NCI-H446 (cell line): ENCODE measurements at places on chromosomes 3 and 15.

- DNase-seq: no peak
These were observed 20.3 kb downstream of the RGMA start for GRCh38 chr15:93068581-93069199.

- DNase-seq: no peak
These were observed 107.6 kb downstream of the CD47 start for GRCh38 chr3:107983247-107983646.

GRCh38 chr3:114011059-114011797, 45.1 kb downstream of the CCDC191 start:
- DNase-seq: no peak

DNA sequence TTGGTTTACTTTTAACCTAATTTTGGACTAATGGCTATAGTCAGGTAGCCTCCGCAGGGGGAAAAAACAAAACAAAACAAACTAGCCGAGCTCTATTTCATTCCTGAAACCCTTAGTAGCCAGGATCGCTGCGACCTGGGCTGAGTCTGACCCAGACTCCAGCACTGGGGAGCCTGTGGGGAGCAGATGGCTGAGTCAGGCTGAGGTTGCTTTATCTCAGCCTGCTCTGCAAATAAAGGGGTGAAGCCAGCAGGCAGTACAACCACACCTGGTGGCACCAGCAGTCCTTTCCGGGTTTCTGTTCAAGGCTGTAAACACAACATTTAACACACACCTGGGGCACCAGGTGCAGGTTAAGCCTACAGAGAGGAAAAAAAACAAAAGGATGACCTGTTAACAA, 27.3 kb downstream of the ABHD2 start:
- DNase-seq: no peak

GRCh38 chr15:92595506-92596381, 59.8 kb downstream of the FAM174B start:
- DNase-seq: no peak

DNA sequence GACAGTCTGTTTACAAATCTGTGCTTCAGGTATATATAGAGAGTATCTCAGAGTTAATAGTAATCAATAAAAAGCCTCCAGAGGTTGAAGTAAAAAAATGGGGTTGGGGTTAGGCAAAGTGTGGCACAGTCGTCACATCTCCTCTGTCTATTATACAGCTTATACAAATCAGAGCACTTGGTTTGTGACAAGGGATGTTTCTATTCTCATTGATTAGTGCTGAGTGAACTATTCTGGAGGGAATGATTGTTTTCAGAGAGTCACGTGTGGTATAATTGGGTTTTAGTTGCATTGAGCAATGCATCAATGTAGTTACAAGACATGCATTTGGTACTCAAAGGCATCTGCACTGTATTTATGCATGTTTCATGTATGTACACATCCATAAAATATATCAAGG, 172.9 kb downstream of the EPHA3 start:
- DNase-seq: no peak

DNA sequence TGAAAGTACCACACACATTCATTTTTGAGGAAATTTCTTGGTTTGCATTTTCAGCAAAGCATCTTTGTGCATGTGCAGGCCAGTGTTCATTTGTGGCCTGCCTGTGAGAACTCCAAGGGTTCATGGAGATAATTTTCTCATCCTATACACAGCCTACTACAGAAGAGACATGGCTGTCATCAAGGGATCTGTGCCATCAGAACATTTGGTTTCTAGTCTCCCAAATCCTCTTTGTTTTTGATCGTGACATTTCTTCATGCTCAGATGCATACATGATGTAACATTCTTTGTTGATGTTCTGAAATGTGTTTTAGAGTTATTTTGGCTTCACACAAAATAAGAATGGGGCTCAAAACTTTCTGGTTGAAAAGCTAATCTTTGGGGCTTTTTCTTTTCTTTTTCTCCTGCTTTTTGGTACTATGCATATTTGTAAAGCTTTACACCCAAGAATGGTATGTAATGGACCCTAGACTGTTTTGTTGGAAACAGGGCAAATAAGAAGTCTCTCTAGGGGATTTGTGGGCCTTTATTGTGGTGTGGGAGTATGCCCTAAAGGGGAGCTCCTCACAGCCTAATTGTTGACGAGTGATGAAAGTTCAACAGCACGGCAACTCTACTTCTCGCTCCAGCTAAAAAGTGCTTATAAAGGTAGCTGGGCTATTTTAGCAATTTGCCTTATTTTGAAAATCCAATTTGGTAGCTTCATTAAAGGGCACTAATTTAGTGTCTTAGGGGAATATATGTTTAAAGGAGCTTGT, 3.2 kb upstream of the ARPP21 start:
- DNase-seq: no peak

DNA sequence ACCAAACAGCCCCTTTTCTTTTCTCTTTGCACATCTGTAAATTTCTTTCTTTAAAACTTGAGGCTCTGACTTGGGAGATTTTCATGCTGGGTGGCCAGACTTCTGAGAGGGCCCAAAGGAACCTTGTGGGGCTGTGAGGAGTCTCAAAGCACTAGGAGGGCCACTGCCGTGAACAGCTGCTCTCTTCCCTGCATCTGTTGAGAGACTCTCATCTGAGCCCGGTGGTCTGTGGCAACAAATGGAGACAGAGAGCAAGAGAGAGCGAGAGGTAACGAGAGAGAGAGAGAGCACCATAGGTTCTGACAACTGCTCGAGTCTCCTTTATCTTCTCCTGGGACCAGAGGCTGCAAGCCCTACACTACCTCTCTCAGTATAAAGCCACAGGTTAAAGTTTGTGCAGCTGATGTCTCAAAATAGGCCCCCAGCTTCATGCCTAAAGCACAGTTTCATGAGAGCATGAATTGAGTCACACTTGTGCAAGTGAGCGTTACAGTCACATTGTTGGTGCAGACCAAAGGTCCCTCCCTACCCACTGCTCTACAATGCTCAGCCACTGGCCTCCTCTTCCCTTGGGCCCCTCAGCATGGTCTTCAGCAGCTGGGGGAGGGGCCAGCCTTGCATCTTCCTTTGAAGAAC, 60.7 kb downstream of the ZNF621 start:
- no peak for DNase-seq

GRCh38 chr15:48411971-48412591, 80.9 kb downstream of the DUT start:
- DNase-seq: no peak

DNA sequence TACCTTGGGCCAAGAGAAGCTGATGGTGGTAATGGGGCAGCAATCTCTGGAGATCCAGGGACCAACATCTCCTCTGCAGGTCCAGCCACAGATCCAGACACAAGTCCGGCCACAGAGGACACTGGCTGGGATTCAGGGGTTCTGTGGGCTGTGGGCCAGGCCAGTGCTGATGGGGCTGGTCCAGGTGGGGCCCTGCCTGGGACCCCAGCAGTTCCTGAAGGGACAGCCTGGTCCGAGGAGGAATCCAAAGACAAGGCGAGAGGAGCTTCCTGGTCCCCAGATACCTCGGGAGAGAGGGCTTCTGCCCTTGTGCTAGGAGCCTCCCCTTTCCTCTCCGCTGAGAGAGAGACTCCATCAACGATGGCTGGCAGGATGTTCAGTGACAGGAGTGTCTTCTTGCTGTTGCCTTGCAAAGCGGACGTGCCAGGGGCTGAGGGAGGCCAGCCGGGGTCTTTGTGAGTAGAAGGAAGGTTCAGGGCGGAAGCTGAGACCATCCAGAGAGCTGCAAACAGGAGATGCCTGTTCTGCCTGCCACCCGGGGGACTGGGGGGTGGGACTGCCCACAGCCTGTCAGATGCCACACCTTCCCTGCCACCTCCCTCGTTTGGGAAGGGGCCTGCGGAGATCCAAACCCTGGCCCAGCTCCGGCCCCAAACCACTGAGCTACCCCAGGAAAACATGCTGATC, 24.5 kb upstream of the GOLGA6C start:
- DNase-seq: no peak

DNA sequence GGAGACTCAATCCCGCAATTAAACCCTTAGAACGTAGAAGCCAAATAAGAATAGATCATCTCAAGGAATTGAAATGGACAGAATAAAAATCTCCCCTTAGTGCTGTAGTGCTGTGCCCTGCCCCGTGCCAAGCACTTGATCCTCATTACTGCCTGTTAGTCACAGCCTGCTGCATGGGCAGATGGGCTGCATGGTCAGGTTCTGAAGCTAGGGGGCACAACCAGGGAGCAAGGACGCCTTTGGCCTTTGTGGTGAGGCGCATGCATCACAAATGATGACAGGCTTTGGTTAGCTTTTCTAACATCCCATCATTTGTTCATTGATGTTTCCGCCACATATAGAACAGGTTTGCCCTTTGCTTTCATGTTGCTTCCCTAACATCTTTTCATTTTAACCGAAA, 336.3 kb upstream of the ADAMTS9 start:
- DNase-seq: no peak

DNA sequence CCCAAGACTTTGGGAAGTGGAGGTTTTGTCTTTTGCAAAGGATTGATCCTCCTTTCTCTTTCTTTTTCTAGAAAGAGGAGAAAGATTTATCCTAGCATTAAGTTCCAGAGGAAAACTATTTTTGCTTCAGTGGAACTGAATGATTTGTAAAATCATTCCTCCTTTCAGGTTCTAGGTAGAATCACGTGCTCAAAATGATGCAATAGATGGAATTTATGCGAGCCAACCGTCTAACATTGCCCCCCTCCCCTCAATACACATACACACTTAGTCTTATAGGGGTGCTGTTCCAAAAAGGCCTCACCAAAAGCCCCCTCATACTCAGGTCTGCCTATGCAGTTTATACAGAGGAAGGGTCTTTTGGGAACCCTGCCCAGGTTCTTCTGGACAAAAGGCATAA, 85.3 kb downstream of the AQP9 start:
- no peak for DNase-seq

GRCh38 chr3:12317914-12318313, 29.0 kb downstream of the PPARG start:
- DNase-seq: no peak

DNA sequence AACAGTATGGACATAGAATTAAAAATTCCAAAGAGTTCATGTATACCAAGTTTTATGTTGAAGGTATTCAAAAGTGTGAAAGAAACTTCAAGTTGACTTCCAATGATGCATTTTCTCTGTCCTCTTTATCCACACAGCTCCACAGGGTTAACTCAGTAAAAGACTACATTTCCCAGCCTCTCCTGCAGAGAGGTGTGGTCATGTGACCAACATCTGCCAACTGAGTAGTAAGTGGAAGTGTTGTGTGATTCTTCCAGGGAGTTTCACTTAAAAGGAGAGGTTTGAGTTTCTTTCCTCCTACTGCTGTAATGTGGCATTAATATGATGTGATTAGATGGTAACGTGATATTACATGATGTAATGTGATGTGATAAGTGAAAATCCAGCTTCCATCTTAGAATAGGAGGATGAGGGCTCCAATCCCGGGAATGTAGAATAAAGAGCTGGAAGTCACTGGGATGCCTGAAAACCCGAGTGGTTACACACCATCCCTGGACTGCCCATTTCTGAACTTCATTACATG, 280.6 kb downstream of the ARRDC4 start:
- no peak for DNase-seq

DNA sequence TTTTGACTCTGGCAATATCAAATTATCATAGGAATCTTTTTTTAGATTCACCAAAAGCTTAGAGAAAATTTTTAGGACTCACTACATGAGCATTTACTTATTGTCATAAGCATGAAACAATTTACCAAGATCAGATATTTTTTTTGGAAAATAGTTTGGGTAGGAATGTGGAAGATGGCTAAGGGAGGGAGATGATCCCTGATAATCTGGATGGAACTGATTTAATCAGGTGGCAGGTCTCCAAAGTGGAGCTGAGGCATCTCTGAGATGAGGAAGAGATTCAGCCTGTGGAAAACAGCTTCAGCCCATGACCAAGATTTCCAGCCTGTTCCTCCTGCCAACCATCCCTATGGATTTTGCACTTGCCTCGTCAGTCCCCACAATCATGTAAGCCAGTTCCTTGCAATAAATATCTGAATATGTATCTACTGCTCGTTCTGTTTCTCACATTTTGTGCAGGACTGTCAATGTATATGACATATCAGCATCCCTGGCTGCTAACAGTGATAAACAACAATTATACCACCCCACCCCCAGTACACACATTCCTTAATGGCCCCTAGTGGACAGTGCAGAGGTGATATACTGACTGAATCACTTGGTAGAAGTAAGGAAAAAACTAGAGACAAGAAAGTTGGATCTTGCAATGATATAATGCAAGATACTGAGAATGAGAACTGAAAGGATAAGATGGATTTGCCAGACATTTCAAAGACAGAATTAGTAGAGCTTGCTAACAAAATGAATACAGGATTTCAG, 183.8 kb downstream of the NEK10 start:
- DNase-seq: no peak

DNA sequence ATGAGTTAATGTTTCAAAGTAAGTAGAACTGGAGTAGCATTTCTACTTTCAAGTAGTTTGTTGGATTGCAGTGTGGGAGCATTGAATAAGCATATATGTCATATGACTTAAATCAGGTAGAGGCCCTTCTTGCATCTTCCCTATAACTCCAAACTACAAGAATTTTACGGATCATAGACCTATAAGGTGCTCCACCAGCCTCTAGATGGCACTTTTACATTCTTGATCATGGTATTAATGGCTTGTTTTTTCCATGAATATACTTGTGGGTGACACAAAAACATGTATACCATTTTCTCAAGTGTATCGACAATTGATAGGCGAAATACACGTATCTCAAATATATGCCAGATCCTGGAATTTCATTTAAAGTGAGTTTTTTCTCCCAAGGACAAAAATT, 311.1 kb downstream of the ZPLD1 start:
- DNase-seq: peak; percentile 41

DNA sequence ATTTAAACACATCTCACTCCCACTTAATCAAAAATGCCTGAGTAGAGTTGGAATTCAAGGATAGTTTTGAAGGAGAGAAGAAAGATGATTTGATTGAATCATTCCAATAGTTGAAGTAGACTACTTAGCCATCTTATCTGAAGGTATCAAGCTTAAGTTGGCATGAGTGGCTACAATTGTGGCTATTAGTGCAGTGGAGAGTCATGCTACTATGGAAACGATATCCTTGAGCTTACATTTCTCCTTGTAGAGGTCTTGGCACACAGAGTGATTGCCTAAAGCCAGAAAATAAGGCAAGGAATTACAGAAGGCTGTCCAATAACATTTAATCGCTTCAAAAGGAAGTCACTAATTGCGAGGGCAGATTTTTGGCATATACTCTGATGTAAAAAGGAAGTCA, 1022.7 kb downstream of the IGSF11 start:
- DNase-seq: no peak

DNA sequence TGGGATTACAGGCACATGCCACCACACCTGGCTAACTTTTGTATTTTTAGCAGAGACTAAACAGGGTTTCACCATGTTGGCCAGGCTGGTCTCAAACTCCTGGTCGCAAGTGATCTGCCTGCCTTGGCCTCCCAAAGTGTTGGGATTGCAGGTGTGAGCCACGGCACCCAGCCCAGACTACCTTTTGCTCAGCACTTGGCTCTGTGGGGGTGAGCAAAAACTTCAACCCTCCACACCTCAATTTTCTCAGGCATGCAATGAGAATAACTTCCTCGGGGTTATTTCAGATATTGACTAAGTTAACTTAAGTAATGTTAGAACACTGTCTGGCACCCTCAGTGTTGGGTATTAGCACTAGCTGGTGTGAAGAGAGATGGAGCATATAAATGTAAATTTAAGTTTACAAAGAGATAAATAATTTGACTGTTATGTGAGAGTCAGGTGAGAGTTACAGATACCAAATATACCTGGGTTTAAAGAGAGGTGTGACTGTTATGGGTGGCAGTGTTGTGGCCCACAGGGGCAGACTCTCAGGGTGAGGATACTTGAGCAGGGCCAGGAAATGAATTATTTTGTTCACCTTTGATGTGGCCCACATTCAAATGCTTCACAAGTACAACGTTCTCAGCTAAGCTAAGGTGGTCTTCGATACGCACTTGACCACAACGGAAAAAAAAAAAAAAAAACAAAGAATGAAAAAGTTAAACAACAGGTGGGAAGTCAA, 29.0 kb downstream of the CPOX start:
- no peak for DNase-seq

- DNase-seq: no peak
These were observed 29.9 kb downstream of the RASGRP1 start for GRCh38 chr15:38534691-38535090.
